ENCODE measurements at places on chromosomes 11 and 22.

GRCh38 chr11:6746626-6747025 is 25.1 kb downstream of the OR2AG2 start:
- DNase-seq: no peak

DNA sequence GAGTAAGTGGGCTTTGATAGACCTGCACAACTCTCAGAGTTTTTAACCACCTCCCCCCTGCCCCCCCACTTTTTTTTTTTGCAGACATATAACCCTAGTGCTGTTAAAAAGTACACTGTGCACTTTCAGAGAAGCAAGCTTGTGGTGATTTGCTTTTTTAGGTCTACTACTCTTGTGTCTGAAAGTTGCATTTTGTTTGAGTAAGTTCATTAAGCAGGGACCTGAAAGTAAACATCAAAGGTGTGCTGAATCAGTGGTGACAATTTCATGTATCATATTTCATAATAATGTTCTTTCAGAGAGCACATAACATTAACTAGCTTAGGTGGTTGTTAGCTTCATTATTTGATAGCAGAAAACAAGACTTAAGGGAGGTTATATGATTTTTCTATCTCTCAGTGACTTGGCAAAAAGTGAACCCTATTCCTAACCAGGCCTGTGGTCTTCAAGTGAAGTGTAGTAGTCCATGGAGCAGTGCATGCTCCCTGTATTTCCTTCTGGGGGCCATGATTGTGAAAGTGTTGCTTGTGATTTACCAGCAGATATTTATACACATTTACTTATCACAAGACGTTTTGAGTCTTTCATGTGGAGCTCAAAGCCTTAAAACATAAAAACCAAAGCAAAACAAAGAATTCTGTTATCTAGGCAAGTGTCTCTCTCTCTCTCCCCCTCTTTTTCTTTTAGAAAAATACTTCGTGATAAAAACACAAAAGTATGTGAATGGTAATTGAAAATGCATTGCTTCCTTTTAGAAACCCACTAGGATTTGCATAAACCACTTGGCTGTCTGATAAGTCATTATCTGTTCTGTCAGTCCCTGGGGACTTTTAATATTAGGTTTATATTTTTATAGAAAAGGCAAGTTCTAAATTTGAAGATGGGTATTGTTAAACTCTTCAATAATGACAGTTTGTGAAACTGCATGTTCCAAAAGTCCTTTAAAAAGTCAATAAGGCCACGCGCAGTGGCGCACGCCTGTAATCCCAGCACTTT is 7.5 kb upstream of the RAG2 start:
- no peak for DNase-seq

DNA sequence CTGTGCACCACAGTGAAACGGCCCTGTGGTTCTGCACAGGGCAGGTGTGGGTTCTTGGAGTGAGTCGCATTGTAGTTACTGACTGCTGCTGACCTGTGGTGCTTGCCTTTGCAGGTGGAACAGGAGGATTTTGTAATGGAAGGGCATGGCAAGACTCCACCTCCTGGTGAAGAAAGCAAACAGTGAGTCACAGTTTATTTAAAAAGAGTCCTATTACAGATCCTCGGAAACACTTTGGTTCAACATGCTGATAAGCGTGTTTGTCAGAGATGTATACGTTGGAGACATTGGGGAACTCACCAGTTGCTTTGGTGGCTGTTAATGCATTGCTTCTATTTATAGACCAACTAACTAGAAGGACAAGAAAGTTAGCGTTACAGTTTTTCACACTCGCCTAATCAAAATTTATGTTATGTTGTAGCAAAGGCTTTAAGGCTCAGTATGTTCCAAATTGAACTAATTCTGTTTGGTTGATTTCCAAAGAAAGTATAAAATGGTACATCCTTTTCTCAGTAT is 21.7 kb upstream of the TNRC6B start:
- DNase-seq: peak; percentile 28

DNA sequence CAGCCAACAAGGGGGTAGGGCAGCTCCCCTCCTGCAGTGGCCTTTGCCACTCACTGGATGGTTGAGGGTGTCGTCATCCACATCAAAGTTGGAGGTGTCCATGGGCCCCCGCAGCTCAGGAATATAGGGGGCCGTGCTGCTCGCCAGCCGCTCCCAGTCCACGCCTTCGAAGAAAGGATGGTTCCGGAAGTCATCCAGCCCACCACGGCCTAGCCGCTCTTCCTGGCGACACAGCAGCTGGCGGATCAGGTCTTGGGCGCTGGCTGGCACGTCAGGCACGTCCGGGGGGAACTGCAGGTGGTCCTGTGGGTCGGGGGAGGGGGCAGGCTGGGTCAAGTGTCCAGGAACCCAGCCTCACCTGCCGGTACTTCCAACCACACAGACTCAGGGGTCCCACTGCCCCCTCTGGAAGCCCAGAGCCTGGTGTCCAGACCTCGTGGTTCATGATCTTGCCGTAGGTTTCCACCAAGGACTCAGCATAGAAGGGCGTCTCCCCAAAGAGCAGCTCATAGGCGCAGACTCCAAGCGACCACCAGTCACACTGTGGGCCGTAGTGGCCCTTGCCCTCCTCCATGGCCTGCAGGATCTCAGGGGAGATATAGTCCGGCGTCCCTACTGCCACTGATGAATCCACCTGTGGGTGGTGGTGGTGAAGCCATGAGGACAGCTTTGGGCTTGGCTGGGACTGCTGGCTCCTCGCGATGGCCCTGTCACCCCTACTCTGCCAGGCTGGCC is 5.7 kb downstream of the CDC42BPG start:
- no peak for DNase-seq

- DNase-seq: no peak
Observed at GRCh38 chr11:28708075-28708474, 599.9 kb downstream of the METTL15 start.

GRCh38 chr11:114075891-114076441 is 16.5 kb downstream of the ZBTB16 start:
- no peak for DNase-seq

GRCh38 chr11:32531528-32531927 is 52.1 kb upstream of the EIF3M start:
- no peak for DNase-seq

DNA sequence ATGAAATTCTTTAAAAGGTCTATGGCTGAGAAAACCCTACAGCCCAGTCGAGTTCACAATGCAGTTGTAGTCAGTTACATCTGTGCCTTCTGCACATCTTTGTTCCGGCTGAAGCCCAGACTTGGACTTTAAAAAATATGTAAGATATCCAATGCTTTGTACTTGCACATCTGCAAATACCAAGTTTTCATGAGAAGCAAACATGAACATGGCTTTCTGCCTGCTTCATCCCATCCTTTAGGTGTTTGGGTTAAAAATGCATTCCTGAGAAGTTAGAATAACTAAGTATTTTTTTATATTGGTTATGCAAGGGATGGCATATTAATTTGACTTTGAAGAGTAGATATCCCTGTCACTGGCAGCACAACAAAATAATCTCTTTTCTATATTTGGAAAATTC is 528.4 kb downstream of the METTL15 start:
- DNase-seq: no peak

- no peak for DNase-seq
Observed at GRCh38 chr11:116714902-116715301, 57.9 kb downstream of the BUD13 start.

DNA sequence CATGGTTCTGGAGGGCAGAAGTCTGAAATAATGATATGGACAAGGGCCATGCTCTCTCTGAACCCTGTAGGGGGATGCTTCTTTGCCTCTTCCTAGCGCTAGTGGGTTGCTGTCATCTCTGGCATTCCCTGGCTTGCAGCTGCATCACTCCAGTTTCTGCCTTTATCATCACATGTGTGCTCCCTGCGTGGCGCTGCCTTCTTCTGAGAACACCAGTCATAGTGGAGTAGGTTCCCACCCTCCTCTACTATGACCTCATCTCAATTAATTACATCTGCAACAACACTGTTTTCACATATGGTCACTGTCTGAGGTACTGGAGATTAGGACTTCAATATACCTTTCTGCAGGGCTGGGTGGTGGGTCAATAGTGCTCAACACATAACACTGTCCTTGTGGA is 402.3 kb upstream of the NARS2 start:
- DNase-seq: no peak

DNA sequence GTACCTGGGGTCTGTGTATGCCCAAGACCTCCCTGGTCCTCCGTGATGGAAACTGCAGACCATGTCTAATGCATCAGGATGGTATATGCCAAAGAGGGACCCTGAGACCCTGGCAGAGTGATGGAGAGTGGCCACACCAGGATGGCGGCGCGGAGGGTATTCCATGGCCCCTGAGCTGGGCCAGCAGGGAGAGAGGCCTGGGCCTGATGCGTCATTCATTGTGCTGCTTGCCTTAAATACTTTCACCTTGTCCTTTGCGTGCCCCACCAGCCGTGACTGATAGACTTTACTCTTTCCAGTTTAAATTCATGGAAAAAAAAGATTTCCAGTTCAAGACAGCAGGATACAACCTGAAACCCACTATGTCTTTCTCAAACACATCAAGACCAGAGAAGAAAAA is 5.6 kb upstream of the NDUFV1 start:
- DNase-seq: no peak

GRCh38 chr22:43919106-43919973 is 4.3 kb upstream of the PNPLA3 start:
- no peak for DNase-seq

GRCh38 chr11:10762185-10762584 is 11.1 kb downstream of the CTR9 start:
- DNase-seq: no peak

- DNase-seq: no peak
Observed at GRCh38 chr11:132913886-132914285, 618.4 kb downstream of the OPCML start.

Data from cerebellar cortex (tissue), 1 donor.